ENCODE measurements at places on chromosomes 3 and 15. TPM values are rescaled to one million over a fixed set of nuclear protein-coding genes. Genes with fewer than 3 reads are reported as not detected.

The MAGI1 gene
- 0.29 TPM for total RNA-seq

DNA sequence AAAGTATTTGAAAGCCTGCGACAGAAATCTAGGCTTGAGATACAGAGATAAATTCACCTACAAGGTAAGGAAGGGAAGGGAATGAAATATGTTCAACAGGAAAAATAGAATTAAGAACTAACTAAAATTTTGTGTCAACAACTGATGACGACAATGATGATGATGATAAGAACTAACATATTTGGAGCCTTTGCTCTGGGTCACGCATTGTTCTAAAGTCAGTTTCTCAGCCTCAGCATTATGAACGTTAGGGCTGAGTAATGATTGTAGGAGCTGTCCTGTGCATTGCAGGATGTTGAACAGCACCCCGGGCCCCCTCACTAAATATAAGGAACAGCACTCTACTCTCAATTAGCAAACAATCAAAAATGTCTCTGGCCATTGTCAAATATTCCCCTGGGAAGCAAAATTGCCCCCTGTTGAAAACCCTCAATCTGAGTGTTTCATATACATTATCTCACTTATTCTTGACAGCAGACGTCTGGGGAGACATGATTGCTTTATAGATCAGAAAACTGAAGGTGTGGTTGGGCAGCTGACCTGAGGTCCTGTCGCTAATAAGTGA, 88.5 kb downstream of the ERC2 start:
- no peak for DNase-seq

- no peak for DNase-seq
Observed at GRCh38 chr3:174862101-174862500, 3.0 kb downstream of the NAALADL2 start.

The PLSCR1 gene
- 13.5 TPM for total RNA-seq

DNA sequence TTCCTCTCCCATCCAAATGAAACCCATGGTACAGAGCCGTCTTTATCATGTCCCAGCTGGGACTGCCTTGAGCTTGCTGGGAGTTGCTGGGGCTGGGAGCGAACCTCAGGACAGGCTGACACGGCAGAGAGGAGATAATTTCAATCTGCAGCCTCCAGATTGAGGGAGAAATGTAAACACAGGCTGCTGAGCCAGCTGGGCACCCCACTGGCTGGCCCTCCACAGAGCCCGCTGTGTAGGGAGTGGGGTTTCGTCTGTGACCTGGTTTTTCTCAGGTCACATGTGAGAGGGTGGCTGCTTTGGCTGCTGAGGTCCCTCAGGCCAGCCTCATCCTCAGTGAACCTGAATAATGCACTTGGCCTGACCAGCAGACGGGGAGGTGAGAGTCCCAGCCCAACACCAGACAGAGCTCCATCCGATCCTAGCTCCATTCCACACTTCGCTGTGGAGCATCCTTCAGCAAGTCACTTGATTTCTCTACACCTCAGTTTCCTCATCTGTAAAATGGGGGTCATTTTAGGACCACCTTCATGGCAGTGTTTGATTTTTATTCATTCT, 121.6 kb upstream of the MRPS22 start:
- no peak for DNase-seq

DNA sequence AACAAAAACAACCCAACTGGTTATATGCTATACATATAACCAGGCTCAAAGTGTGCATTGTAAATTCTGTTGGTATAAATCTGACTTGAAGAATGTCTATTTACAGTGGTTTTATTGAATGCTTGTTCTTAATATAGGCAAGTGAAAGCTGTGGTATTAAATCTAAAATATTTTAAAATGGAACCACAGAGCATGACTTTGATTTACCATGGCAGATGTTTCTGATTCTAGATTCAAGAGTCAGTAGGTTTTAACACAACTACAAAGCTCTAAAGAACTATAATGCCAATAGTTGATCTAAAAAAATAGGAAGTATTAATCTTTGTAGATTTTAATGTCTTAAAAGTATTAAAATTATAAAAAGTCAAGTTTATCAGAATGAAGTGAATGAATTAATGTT, 141.9 kb upstream of the PLSCR5 start:
- no peak for DNase-seq

DNA sequence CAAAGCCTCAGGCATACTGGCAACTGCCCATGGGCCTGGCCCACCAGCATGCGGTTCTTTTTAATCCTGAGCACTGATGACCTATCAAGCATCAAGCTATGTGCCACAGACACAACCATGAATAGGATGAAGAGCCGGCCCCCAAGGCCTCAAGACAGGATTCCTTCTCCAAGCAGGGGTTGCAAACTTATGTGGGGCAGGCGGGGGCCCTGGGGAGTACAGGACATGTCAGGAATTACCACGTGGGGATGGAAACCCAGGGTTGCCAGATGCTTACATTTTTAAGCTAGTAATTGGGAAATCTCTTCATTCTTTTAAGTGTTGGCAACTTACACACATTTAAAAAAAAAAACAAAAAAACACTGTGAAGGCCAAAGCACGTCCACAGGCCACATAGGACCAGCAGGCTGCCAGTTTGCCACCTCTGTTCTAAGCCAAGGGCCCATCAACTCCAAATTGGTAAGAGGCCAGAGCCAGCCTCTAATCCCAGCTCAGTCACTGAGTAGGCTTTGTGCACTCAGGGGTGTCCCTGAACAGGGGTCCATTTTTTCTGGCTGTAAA, 32.8 kb downstream of the BDH1 start:
- DNase-seq = no peak

- DNase-seq = no peak
Observed at GRCh38 chr3:145395421-145395820, 765.6 kb downstream of the PLOD2 start.

GRCh38 chr15:62895905-62896316, 146.6 kb upstream of the TPM1 start:
- no peak for DNase-seq

DNA sequence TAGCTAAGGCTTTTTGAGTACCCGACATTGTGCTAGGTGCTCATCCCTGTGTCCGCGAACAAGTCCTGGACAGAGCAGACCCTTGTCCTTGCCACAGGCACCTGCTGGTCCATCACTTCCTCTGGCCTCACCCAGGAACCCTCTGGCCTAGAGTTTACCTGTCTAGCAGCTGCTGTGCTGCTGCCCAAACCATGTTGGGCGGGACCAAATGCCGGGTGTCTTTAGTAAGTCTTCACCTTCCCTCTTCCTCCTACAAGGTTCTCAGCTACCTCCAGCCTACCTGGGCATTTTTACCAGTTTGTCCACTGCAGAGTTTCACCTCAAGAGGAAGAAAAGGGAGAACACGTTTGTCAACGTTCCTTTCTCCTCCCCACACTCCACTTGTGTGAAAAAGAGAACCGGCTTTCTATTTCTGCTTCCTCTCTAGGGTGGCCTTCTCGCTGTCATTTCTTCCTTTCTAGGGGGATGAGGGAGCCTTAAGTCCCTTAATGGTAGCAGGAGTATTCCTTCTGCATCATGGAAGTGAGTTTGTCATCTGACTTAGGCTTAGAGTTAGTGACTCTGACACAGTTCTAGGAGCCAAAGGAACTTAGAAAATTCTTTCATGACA, 80.4 kb upstream of the GCNT3 start:
- DNase-seq = no peak

The MUSTN1 gene
- total RNA-seq = 3.1 TPM

The HCLS1 gene
- 300 TPM for total RNA-seq

The SYNPR gene
- not detected for total RNA-seq

GRCh38 chr3:18075799-18076198, 333.4 kb upstream of the TBC1D5 start:
- no peak for DNase-seq

DNA sequence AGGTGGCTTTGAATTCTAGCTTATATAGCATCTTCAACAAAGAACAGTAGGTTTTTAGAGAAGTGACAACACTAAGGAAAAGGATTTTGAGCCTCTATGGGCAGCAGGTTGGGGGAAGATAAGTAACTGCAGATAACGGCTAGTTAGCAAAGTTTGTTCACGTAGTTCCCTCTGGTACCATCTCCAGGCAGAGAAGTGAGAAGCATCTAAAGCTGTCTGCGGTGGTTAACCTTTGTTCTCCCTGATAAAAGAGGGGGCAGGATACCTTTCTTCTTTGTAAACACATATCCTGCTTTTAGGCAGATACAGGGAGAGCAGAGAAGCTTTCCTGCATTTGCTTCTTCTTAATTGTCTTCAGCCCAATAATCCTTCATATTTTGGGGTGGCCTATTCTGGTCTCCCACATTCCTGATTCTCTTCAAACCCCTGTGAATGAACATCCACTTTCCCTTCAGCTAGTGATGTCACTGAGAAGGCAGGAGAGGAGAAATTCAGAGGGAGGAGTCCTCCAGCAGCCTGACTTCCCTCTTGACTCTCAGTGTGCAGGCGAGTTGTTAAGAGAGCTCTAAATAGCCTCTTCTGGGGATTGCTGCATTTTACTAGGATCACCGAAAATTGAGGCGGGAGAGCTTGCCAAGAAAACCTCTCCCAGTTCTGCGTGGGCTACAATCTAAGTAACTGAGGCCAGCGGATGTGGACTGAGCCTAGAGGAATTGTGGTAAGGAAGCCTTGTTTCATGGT, 393.7 kb upstream of the C2CD4B start:
- DNase-seq = no peak

The PPARG gene
- not detected for total RNA-seq

DNA sequence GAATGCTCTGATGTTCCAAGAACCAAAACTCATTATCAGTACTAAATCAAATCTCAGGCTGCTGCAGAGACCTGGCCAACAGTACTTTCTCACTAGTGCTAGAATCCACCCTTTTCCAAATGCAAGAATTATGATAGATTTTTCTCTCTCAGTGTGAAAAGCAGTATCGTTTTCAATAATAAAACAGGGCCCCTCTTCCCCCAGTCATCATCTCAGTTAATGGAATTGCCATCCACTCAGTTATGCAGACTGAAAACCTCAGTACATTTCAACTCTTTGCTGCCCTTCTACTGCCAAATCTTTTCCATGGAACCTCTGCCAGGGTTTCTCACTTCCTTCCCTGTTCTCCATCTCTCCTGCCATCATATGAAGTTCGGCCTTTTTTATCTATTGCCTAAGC, 72.4 kb upstream of the FGF12 start:
- no peak for DNase-seq

GRCh38 chr15:63233667-63234423, 43.6 kb upstream of the APH1B start:
- no peak for DNase-seq

DNA sequence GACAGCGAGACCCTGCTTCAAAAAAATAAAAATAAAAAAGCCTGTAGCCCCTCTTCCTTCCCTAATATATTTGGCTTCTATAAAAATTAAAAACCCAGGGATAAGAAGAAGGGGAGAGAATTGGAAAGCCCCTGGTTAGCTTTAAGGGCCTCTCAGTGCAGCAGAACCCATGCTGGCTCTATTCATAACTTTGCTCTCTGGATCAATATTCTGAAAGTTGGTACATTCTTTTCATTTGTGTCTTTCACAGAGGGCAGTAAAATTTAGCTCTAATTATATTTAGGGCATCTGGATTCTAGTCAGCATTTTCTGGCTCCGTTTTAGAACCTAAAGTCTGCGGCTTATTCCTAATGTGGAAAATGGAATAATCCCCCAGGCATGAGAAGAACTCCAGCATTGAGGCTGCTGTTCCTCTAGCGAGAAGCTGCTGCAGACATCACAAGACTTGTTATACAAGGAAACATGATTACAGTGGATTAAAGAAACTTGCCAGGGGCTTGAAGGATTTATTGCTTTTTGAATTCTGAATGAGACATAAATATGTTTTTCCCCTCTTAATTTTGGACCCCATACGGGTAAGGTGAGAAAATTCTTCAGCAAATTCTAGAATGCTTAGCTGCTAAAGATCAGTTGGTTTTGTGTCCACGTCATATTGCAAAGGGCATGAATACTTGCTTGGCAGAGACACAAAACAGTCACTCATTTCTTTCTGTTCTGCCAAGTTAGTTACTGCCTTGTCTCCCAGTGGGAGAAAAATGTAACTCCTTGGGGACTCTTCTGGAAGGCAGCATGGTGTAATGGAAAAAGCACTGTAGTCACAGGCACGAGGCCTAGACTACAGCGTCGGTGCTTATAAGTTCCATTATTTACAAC, 177.7 kb downstream of the VGLL4 start:
- no peak for DNase-seq

DNA sequence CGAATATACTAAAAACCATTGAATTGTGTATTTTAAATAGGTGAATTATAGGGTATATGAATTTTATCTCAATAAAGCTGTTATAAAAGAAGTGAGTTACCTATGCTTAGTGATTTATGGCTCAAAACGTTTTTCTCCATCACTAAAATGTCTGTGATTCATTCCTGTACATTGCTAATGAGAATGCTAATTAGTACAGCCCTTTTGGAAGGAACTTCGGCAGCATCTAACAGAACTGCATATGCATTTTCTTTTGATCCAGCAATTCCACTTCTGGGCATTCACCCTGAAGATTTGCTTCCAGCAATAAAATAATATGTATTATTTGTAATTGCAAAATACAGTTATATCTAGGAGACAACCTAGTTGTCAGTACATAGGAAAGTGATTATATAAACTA, 53.6 kb downstream of the TCF12 start:
- no peak for DNase-seq

The CLDN16 gene
- total RNA-seq = not detected

- no peak for DNase-seq
Observed at GRCh38 chr15:82043130-82043673, 2.6 kb downstream of the MEX3B start.

GRCh38 chr15:71392861-71393283, 277.6 kb downstream of the THSD4 start:
- DNase-seq = no peak

GRCh38 chr15:61715082-61715481, 345.2 kb downstream of the VPS13C start:
- DNase-seq = no peak

- DNase-seq = no peak
Observed at GRCh38 chr15:71364117-71364584, 248.9 kb downstream of the THSD4 start.

Measured in T-cell (primary cell).